EH (cell line): ENCODE measurements at places on chromosomes 1 and 21.

DNA sequence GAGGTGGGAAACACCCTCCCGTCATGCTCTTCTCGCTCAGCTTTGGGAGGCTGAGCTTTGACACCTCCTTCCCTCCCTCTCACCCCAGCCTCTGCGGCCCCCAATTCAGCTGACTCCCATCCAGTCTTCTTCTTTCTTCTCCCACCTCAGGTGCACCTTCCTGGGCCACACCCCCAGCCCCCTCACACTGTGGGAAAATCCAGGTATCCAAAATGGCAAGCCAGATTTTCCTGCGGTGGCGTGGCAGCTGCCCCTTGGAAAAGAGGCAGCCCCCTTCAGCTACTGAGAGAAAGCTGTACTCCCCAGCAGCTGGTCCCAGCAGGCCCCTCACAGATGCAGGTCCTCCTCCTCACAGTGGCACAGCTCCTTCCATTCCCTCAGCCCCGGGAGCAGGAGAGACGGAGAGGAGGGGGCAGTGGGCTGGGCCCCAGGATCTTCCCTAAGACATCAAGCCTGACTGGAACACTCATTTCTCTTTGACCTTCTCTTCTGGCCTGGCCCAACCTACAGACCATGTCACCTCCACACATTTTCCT, 61.6 kb downstream of the OPTC start:
- no peak for DNase-seq

- DNase-seq: peak; percentile 11
Measured at GRCh38 chr1:232504651-232505050, 125.3 kb downstream of the SIPA1L2 start.

DNA sequence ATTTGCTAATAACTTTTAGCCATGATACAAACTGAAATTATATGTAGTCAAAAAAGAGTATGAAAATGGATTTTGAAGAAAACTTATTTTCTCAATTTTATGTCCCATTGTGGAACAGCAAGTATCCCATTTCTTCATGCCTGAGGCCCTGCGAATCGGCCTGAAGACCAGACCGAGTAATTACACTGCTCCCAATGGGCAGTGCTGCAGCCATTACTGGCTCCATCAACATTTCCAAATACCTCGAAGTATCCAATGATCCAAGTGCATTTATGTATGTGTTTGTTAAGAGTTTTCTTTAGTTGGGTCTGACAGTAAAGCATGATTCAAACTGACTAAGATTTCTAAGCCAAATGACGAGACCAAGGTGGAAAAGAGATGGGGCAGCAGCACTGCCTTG, 44.4 kb downstream of the HSF2BP start:
- no peak for DNase-seq

- no peak for DNase-seq
Measured at GRCh38 chr21:44735821-44736220, 24.4 kb upstream of the TSPEAR start.

GRCh38 chr1:117633936-117634335, 28.1 kb downstream of the TENT5C start:
- no peak for DNase-seq

- no peak for DNase-seq
Measured at GRCh38 chr1:12600335-12600734, 17.7 kb downstream of the DHRS3 start.

- peak; percentile 66 for DNase-seq
Measured at GRCh38 chr1:68321084-68321685, 88.9 kb upstream of the WLS start.

GRCh38 chr1:244397131-244397530, 54.6 kb downstream of the ADSS2 start:
- DNase-seq: no peak

- no peak for DNase-seq
Measured at GRCh38 chr1:66332548-66332901, 201.4 kb upstream of the SGIP1 start.

DNA sequence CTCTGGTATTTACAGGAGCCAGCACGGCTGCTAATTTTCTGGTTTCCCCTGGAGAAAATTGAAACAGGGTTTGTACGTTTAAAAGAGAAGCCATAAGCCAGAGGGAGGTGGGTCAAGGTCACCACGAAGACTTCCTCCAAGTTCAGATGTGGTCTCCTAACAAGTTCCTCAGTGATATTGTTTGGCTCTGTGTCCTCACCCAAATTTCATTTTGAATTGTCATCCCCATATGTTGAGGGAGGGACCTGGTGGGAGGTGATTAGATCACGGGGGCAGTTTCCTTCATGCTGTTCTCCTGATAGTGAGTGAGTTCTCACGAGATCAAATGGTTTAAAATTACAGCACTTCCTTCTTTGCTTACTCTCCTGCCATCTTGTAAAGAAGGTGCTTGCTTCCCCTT, 295.4 kb upstream of the DAB1 start:
- DNase-seq: no peak

DNA sequence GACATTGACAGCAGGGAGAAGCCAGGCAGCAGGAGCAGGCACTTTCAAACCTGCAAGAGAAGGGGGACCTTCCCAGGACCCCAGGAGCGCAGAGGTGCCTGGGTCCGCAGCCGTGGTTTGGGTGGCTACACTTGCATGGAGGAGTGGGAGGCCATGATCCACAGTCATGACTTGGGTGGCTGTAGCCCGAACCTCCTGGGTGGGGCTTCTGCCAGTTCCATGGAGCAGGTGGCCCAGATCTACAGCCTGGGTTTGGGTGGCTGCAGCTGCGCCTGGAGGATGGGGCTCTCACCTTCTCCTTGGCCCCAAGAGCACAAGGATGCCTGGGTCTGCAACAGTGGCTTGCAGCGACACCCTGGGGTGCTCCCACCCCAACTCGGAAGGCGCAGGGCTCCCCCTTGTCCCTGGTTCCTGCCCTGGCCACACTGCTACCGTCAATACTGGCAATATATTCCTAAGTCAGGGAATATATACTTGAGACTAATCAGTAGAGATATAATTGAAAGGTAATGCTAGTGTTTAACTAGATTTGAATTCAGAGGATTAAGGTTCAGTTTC, 2.3 kb upstream of the OR6K6 start:
- DNase-seq: no peak

DNA sequence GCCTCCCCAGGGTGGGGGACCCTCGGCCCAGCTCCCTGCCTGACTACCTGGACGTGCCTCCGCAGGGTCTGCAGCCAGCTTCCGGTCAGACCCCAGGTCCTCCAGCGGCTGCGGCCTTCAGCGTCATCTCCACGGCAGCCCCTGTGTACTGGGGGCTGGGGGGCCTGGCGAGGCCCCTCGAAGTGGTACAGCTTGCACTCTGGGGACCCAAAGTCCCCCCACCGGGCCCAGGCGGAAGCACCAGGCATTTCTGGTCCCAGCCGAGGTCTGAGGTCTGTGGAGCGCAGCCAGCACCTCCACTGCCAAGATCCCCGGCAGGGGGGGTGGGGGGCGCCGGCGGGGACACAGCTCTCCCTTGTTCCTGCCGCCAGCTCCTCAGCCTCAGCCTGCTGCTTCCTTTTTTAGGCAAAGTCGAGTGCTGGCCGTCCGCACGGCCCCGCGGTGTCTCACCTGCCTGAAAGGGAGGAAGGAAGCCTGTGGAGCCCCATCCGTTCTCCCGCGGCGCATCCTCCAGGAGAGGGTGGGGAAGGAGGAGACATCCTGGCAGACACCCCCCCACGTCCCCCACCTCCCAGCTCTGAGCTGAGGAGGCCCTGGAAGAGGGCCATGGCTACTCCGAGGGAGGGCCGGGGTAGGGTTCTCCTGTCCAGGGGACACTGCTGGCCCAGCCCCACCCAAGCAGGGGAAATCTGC, 1.2 kb upstream of the VWA1 start:
- no peak for DNase-seq

- DNase-seq: no peak
Measured at GRCh38 chr1:1440262-1441001, 4.9 kb downstream of the VWA1 start.

DNA sequence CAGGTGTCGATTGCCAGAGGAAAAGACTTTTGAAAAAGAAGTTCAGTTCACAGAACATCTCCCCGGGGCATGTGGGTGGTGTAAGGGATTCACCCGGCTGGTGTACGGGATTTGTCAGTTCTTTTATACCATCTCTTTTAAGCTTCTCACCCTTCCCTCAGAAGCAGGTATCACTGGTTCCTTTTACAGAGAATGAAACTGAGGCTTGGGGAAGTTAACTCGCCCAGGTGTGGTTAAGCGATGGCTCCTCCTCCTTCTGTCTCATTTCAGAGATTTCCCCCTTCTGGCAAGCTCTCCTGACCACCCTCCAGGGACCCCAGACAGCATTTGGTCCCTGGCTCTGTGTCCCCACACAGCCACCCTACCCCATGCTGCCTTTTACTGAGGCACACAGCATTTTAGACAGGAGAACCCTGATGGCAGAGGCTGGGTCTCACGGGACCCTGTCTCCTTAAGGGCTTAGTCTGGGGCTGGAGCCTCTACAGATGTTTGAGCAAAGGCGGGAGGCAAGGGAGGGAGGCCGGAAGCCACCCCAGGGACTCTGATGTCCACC, 2.8 kb upstream of the ECE1 start:
- peak; percentile 19 for DNase-seq

GRCh38 chr1:157993918-157994605, 617 bp downstream of the KIRREL1 start:
- DNase-seq: no peak

DNA sequence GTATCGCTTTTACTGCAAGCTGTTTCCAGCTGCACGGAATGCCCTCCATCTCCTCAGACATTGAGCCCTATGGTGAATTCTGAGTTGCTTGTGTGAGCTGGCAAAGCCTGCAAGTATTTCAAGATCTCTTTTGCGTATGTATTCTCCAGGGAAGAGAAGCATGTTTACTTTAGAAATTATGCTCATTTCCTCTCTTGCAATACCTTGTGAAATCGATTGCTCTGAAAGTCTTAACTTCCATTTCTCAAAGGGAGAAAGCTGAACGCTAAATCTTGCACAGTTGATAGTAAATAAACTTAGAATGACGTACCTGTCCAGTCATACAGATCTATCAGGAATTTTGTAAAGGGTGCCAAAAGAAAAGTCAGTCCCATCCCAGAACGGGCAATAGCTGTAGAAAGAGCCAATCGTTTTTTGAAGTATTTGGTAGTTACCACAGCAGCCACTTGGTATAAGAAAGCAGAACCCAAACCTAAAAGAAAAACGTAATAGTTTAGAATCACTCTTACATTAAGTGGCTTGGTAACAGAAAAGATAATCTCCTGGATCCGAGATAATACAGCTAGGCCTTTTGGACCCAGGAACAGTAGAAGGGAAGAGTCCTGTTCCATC, 10.0 kb downstream of the SLC16A4 start:
- peak; percentile 21 for DNase-seq

DNA sequence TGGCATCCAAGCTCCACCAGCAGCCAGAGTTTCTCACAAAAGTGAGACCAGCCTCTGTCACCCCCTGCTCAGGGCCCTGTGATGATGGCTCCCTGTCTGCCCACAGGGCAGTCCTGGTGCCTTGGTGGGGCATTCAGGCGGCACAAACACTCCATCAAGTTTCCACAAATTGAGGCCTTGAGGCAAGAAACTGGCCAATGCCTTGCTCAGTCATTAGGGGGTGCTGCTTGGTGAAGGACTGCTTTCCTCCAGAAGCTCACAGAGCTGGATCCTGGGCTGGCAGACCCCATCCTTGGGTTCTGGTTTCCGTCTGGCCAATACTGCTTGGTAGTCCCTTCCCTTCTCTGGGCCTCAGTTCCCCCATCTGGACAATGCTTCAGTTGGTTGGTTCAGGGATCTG, 12.5 kb upstream of the AHDC1 start:
- DNase-seq: no peak

DNA sequence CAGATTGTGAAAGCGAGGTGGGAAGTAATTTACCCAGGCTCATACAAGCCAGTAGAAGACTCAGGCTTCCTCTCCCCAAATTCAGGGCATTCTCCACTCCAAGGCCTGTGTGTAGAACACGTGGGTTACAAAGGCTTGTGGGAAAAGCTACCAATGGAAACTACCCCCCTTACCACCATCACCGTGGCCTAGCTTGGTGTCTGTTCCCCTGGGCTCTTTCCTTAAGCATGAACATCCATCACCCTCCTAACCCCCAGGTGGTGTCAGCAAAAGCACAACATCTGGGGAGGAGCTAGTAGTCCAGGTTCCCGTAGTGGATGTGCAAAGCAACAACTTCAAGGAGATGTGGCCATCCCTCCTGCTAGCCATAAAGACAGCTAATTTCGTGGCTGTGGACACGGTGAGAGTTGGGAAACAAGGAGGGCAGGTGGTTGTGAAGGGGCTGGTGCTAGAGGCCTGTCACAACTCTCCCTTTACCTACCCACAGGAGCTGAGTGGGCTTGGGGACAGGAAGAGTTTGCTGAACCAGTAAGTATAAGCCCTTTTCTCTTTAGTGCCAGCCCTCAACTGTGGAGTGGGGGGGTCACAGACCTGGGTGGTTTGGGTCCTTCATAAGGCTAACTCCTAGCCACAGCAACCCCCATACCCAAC, 701 bp upstream of the MUTYH start:
- DNase-seq: peak; percentile 25

DNA sequence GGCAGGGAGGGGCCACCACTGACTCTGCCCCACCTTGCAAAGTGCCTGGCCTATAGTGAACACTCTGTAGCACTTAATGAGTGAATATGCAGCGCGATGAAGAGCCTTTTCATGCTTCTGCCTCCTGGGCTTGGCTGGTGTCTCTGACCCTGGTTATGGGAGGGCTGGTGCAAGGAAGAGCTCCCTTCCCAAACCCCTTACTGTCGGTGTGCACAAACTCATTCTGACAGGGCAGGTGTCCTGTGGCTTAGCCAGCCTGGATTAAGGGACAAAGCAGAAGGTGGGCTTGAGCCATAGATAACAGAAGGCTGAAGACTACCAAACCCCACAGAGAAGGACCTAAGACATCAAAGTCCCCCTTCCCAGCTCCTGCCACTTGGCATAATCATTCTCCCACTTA, 2.0 kb upstream of the NCMAP start:
- DNase-seq: no peak

GRCh38 chr1:232655746-232656085, 25.8 kb upstream of the SIPA1L2 start:
- no peak for DNase-seq
